ENCODE measurements at places on chromosomes 7 and 10. TPM values are rescaled to one million over a fixed set of nuclear protein-coding genes. Genes with fewer than 3 reads are reported as not detected.

The WAC gene
- total RNA-seq = 85.7 TPM

- peak; percentile 12 for DNase-seq
These were observed 70.4 kb downstream of the ASB13 start for GRCh38 chr10:5595994-5596471.

DNA sequence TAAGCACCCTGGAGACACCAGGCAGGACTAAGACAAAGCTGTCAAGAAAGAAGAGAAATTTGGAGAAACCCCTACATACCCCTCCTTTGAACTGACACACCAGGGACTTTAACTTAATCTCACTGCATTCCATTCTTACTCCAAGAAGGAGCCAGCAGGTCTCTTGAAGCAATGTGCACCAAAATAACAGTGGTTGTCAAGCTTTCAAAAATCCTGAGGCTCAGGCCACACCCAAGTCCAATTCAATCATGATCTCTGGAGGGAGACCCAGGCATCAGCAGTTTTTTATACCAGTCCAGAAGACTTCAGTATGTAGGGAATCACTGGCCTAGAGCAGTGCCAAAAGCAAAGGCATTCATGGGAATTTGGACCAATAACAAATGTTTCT, 6.8 kb downstream of the SLC25A13 start:
- no peak for DNase-seq

DNA sequence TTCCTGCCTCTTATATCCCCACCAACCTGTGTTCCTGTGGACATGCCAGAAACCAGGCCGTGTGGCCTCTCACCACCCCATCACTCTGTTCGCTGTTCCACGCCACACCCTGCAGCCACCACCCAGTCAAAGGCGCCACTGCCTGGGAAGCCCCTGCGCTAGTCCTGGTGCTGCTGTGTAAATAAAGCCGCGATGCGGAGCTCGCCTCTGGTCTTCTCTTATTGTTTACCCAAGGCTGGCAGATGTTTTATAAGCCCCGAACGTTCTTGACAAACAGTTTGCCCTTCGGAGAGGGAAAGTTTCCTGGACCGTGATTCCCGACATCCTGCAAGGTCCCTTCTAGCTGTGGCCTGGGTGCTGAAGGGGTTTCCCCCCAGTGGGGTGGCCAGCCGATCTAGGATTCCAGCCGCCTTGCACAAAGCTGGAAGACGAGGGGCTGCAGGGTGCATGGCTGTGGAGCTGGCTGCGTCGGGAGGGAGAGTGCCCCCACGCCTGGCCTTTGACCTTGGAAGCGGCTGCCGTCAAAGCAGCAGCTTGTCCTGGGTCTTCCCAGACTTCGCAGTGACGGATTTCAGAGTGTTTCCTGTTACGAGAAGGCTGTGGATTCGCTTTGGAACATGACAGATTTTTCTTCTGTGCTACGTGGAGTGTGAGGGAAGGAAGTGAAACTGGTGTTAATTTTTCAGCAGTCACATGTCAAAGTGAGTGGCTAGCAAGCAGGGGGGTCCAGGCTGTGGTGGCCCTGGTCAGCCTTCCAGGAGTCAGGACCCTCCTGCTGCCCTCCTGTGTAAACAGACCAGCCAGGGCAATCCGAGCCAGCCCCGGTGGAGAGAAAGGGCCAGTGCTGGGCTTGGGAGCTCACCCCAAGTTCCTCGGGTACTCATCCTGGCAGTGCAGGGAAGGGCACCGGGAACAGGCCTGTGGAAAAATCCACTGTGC, 61.6 kb downstream of the LHPP start:
- peak; percentile 68 for DNase-seq

- no peak for DNase-seq
These were observed 47.3 kb upstream of the CNPY1 start for GRCh38 chr7:155593461-155594162.

Data from mucosa of descending colon (tissue), 3 donors.